ENCODE measurements at places on chromosomes 2 and 18.
A peak's percentile ranks its signal among the peaks of the same experiment; 100 is the strongest.

DNA sequence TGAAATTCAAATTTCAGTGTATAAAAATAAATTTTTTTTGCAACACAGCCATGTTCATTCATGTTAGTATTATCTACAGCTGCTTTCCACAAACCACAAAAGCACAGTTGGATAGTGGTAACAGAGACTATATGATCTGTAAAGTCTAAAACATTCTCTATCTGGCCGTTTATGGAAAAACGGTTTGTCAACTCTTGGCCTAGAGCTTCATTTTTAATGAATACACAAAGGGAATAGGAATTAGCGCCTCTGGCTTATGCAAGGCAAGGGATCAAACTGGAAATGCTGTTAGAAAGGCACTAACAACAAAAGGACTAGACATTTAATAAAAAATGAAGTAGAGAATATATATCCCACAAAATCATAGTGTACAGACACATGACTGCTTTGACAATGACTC lies 211.9 kb downstream of the EXOC6B start:
- DNase-seq = no peak

DNA sequence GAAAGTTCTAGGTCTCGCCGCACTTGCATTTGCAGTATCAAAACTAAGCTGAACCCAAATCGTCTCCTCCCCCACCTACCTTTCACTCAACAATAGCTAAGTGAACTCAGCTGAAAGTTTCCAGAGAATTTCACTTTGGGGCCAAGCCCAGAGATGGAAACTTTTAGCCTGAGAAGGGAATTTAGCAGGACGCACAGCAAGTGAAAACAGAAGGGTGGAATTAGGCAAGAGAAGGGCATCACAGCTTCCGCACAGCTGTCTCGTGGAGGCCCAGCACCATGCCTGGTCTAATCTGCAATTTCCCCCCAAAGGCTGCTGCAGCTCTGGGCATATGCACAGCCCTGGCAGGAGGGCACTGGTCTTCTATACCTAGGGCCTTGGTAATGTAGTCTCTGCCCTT lies 262.0 kb downstream of the TNS1 start:
- DNase-seq = peak; percentile 68

DNA sequence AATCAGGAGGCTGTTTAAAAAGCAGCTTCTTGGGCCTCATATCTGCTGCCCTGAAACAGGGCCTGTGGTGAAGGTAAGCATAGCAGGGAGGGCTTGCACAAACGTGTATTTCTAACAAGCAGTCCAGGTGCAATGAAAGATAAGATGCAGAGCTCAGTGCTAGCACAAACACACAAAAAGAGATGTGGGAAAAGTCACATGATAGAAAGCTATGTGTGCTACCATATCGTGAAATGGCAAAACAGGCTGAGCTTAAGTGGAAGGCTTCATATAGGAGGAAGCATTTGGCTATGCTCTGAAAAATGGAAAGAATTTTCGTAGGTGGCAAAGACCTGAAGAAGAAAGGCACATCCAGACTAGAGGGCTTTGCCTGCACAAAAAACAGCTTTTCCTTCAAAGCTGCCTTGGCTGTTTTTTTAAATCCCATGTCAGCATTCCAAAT lies 10.2 kb downstream of the RSAD2 start:
- DNase-seq = no peak

DNA sequence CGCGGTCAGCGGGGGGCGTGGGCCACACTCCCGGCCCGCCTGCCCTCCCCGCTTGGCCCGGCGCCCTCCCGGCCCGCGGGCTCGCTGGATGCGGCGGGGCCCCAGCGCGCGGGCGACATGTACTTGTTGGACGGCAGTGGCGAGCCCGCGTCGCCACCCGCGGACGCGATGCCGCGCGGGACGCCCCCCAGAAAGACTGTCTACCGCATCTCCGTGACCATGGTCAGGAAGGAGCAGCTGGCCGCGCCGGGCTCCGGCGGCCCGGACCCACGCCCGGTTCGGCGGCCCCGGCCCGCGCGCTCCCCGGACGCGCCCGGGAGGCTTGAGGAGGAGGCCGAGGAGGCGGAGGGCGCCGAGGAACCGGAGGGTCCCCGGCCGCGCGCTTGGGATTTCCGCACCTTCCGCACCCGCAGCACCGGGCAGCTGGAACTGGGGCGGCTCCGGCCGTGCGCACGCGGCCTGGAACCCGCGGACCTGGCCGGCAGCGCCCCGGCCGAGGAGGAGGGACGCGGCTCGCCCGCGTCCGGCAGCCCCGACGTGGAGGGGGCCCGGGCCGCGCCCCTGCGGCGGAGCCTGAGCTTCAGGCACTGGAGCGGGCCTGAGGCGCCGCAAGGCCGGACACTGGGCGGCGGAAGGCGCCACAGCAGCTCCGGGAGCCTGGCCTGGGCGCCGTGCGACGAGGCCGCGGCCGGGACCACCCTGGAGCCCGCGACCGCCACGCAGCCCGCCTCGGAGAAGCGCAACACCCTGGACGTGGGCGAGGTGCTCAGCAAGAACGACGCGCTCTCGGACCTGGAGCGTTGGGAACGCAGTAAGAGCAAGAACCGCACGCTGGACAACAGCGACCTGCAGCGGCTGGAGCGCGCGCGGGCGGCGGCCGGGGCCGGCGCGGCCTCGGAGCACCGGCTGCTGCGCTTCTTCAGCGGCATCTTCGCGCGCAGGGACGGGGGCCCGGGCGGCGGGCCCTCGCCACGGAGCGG lies 176.4 kb downstream of the AGAP1 start:
- DNase-seq = peak; percentile 82

- no peak for DNase-seq
These were observed 165.4 kb downstream of the MSH2 start for GRCh38 chr2:47568164-47568850.

DNA sequence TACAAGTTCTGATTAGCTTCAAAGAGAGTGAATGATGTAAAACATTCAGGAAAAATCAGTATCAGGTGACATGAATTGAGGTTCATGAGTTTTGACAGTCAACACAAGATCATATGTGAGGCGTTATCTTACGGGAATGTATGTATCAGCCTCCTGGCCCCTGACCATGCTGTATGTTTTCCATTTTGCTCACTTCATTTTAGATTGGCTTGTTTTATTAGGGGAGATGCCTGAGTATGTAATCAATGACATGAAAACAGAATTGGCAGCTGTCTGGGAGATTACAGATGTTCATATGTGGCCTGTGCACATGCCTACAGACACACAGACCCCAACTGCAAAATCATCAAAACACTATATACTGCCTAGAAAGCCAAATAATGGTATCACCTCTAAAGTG lies 168.5 kb upstream of the RND3 start:
- DNase-seq = no peak

GRCh38 chr2:12816379-12817306 lies 99.9 kb downstream of the TRIB2 start:
- no peak for DNase-seq

- no peak for DNase-seq
These were observed 334.5 kb upstream of the SPHKAP start for GRCh38 chr2:228516019-228516418.

- DNase-seq = peak; percentile 13
These were observed 11.0 kb downstream of the CAPG start for GRCh38 chr2:85399183-85399455.

DNA sequence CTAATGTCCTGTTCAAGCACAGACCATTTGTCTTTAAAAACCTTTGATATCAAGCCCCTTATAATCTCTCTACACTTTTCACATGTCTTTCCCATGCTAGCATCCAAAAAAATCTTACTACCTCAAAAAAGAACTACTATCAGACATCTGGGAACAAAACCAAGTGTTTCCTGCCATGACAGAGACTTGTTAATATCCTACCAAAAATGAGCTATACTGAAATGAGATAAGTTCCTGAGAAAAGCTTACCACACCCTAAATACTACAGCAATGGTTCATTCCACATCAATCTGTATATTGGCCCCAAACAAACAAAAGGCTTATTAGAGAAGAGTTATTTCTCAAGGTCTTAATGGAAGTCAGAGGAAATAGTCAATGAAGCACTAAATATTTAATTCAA lies 230.1 kb downstream of the DYM start:
- DNase-seq = no peak

DNA sequence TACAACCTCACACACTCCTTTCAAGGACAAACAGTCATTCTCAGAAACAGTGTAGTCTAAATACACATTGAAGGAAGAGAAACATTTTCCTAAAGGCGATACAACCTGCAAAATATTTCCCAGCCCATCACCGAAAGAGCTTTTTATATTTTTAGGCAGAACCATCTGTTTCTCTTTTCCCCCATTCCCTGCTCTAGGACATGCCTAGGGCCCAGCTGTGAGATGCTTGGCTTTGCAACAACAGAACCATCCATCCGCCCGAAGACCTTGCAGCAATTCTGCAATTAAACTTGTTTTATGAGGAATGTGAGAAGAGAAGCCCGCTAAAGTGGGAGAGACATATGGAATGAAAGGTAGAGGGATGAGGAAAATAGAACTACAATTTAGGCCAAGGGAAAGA lies 105.6 kb upstream of the RFX8 start:
- no peak for DNase-seq

DNA sequence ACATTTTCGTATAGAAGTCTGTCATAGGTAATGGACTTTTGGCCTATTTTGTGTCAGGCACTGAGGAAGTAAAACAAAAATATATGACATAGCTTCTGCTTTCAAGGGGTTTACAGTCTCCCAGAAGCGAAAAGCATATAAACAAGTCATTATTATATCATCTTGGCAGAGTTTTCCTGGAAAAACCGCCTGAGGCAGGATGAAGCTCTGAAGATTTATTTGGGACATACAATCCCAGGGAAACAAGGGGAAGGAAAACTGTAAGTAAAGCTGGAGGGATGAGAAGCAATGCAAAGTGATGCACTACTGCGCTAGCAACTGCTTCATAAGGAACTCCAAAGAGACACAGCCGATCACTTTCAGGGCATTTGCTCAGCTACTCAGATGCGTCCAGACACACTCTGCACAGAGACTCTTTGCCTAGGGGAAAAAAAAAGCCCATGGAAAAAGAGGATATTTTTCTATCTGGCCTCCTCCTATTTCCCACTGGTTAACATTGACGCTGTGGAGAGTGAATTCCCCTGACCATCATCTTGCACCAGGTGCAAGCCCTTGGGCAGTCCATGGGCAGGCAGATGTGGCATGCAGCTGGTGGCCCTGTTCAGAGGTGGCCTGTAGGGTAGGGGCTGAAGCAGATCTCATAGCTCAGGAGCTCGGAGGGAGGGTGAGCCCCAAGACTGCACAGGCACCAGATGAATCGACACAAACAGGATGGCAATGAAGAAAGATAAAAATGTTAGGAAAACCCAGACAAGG lies 158.1 kb downstream of the METTL4 start:
- no peak for DNase-seq

GRCh38 chr2:20444993-20445910 lies 1.6 kb upstream of the RHOB start:
- DNase-seq = no peak

GRCh38 chr2:216934151-216934550 lies 74.3 kb upstream of the TNP1 start:
- no peak for DNase-seq

GRCh38 chr2:162123806-162124758 lies 28.0 kb downstream of the GCG start:
- no peak for DNase-seq

GRCh38 chr2:180319586-180320405 lies 312.7 kb upstream of the CWC22 start:
- DNase-seq = no peak

DNA sequence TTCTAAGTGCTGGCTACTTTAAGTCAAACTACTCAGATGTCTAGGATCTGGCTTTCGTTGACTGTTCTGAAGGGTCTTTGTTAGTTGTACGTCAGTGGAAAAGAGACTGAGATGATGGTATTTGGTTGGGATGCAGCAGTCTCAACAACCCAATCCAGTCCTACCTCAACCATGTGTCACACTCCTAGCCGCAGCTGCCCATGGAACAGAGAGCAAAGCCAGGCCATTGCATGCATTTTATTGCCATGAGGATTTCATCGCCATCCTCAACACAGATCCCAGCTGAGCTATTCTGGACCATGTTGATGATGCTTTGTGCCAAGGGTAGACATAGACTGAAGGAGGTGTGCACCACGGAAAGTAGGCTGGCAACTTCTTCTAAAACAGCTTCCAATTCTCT lies 97.3 kb upstream of the STK39 start:
- DNase-seq = no peak

GRCh38 chr2:41828052-41828643 lies 219.7 kb upstream of the PKDCC start:
- no peak for DNase-seq

DNA sequence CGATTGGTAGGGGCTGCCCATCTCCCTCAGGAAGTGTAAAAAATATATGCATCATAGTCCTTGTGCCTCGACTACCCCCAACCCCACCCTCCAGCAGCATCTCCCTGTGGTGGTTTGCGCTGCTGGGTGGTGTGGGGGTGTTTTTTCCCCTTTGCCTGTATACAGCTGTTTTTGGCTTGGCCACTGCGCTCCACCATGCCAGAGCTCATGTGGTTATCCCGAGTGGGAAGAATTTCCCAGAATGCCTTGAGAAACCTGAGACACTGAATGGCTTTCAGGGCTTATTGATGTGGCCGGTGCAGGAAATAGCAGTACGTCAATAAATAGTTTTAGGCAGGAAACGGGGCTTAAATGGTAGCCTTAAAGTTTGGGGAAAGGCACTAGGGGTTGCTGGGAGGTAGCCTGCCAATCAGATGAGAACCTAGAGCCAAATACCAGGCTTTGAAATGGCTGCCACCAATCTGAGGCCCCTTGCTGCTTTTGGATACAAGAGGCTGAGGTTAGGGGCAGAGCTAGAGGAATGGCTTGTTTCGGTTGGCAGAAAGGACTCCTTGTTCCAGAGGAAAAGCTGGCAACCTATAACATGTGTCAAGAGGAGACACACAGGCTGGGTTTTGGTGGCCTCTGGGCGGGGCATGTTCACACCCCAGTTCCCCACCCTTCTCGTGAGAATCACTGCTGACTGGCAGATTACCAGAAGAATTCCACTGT lies 144.1 kb downstream of the SMAD7 start:
- peak; percentile 76 for DNase-seq

DNA sequence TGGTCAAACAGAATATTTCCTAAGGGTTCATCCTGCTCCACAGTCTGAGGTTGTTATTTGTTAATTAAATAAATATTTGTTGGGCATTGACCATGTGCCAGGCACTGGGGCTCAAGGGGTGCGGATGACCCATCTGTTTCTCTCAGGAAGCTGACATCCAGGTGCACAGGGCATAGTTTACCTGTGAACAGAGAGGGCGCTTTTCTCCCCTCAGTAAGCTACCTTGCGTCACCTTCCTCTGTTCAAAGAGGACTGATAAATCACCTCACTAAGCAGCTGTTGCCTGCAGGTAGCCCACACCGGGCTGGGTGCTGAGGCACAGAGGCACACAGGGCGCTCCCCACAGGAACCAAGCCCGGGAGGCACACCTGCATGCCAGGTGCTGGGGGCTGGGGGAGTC lies 41.6 kb downstream of the SH3RF3 start:
- DNase-seq = no peak
